ENCODE measurements at places on chromosomes 16 and 17.

GRCh38 chr16:31695667-31696066, 168.0 kb downstream of the AHSP start:
- peaks cover 9% of the 10 kb centered on the region for H3K4me1 ChIP-seq
- H3K27ac ChIP-seq: no peak overlapping the region
- peaks cover 16% of the 10 kb centered on the region for H3K27me3 ChIP-seq
- DNase-seq: peak; percentile 79
- H3K36me3 ChIP-seq: no peaks in the 10 kb centered on the region

GRCh38 chr16:47057630-47057993, 84.1 kb upstream of the DNAJA2 start:
- H3K27me3 ChIP-seq: no peaks in the 10 kb centered on the region
- H3K27ac ChIP-seq: no peak overlapping the region
- no peaks in the 10 kb centered on the region for H3K4me1 ChIP-seq
- no peaks in the 10 kb centered on the region for H3K36me3 ChIP-seq
- no peak overlapping the region for H3K4me3 ChIP-seq
- DNase-seq: no peak

- H3K36me3 ChIP-seq: peaks cover 24% of the 10 kb centered on the region
- H3K4me1 ChIP-seq: no peaks in the 10 kb centered on the region
- H3K27me3 ChIP-seq: no peaks in the 10 kb centered on the region
- no peak overlapping the region for H3K27ac ChIP-seq
These were observed 169.3 kb downstream of the PARN start for GRCh38 chr16:14460726-14461125.

GRCh38 chr16:57358527-57359095, at the start of gene CCL22:
CCL22 (plus strand) TSS chr16:57358783; CDS start chr16:57358817, 34 bp downstream.
- H3K4me1 ChIP-seq: no peaks in the 10 kb centered on the region

DNA sequence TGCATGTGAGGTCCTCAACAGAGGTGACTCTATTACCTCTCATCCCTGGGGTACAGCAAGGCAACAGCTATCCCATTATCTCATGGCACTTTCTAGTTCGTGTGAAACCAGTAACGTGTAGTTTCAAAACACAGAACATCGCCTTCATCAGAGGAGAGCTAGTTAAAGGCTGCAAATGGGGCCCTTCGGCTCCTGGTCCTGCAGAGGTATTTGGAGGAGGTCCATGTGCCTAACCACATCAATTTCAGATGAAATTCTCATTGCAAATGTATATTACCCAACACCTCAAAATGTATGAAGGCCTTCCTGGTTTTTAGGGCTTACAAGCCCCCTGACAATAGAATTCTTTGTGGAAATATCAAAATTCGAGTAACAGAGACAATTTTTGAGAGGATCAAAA, 95.7 kb upstream of the PSMD7 start:
- DNase-seq: no peak
- H3K36me3 ChIP-seq: no peaks in the 10 kb centered on the region
- no peak overlapping the region for H3K27ac ChIP-seq
- H3K4me1 ChIP-seq: no peaks in the 10 kb centered on the region
- H3K4me3 ChIP-seq: no peak overlapping the region
- no peaks in the 10 kb centered on the region for H3K27me3 ChIP-seq
